ENCODE measurements at places on chromosomes 11 and 22. TPM values are rescaled to one million over a fixed set of nuclear protein-coding genes. Genes with fewer than 3 reads are reported as not detected.
A peak's percentile ranks its signal among the peaks of the same experiment; 100 is the strongest.

Gene MUC6
- not detected for total RNA-seq

Gene OR52I1
- not detected for total RNA-seq

Gene DEUP1
- not detected for total RNA-seq

- no peaks in the 10 kb centered on the region for H3K27me3 ChIP-seq
- H3K27ac ChIP-seq, result no peak overlapping the region
- no peak overlapping the region for H3K4me3 ChIP-seq
Observed at GRCh38 chr11:26062660-26063059, 269.3 kb upstream of the ANO3 start.

- no peak for DNase-seq
- no peaks in the 10 kb centered on the region for H3K36me3 ChIP-seq
- no peaks in the 10 kb centered on the region for H3K27me3 ChIP-seq
Observed at GRCh38 chr22:23388517-23388890, 191.6 kb downstream of the IGLL1 start.

GRCh38 chr11:98260983-98261382 lies 759.8 kb upstream of the CNTN5 start:
- no peaks in the 10 kb centered on the region for H3K4me1 ChIP-seq
- no peaks in the 10 kb centered on the region for H3K36me3 ChIP-seq
- no peak for DNase-seq
- no peak overlapping the region for H3K27ac ChIP-seq
- H3K4me3 ChIP-seq, result no peak overlapping the region

- no peaks in the 10 kb centered on the region for H3K27me3 ChIP-seq
- DNase-seq, result no peak
- no peaks in the 10 kb centered on the region for H3K36me3 ChIP-seq
- H3K4me3 ChIP-seq, result no peak overlapping the region
Observed at GRCh38 chr22:18966748-18967147, 30.7 kb upstream of the PRODH start.

- no peaks in the 10 kb centered on the region for H3K4me1 ChIP-seq
- no peak overlapping the region for H3K4me3 ChIP-seq
- DNase-seq, result no peak
- H3K27me3 ChIP-seq, result no peaks in the 10 kb centered on the region
- peaks cover 93% of the 10 kb centered on the region for H3K36me3 ChIP-seq
- H3K27ac ChIP-seq, result no peak overlapping the region
Observed at GRCh38 chr11:72006309-72007088, 7.8 kb downstream of the IL18BP start.

GRCh38 chr22:25420925-25421904 lies 143.3 kb upstream of the GRK3 start:
- peak overlapping the region; percentile 93 for H3K4me3 ChIP-seq
- DNase-seq, result peak; percentile 68
- H3K4me1 ChIP-seq, result peaks cover 3% of the 10 kb centered on the region
- no peak overlapping the region for H3K27ac ChIP-seq
- peaks cover 14% of the 10 kb centered on the region for H3K27me3 ChIP-seq

DNA sequence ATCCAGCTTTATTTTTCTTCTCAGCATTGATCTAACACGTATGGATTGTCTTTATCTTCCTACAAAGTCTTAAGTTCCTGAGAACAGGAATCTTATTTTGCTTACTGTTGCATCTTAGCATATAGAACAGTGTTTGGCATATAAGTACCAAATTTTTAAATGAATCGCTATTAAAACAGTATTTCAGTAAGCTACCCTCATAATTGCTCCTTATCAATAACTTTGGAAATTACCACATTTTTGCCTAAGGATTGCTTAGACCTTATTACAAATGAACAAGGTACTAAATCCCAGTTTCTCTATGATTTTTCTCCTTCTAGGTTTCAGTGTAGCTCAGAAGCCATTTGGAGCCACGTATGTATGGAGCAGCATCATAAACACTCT lies 9.7 kb downstream of the DEPDC7 start:
- no peaks in the 10 kb centered on the region for H3K36me3 ChIP-seq
- no peak overlapping the region for H3K27ac ChIP-seq
- H3K27me3 ChIP-seq, result no peaks in the 10 kb centered on the region
- no peaks in the 10 kb centered on the region for H3K4me1 ChIP-seq
- no peak overlapping the region for H3K4me3 ChIP-seq
- no peak for DNase-seq

DNA sequence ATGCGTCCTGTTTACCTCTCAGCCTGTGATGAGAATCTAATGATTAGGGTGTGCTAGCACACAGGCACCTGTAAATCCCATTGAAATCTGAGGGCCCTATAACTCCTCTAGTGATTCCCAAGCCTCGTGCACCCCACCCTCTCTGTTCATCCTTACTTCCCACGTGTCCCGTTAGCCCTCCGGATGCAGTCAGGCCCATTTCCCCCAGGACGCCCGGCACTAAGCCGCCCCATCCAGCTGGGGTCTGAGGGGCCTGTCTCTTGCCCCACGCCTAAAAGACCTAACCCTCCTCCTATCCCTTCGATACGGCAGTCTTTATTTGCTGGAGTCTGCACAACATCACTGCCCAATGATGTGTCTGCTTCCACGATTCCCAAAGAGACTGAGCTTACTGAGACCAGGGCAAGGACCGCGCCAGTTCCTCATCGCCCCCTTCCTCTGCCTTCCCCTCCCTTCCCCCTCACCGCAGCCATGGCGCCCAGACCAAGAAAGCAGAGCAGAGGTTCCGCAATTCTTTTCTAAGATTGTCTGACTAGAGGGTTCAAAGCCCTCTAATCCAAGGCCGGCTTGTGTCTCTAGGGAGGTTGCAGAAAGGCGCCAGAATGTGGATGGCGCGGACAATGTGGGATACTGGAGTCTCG lies 1.1 kb upstream of the FADS2 start:
- peak overlapping the region; percentile 76 for H3K27ac ChIP-seq
- no peak for DNase-seq
- H3K27me3 ChIP-seq, result no peaks in the 10 kb centered on the region
- H3K36me3 ChIP-seq, result peaks cover 25% of the 10 kb centered on the region
- peak overlapping the region; percentile 91 for H3K4me3 ChIP-seq
- H3K4me1 ChIP-seq, result peaks cover 2% of the 10 kb centered on the region

DNA sequence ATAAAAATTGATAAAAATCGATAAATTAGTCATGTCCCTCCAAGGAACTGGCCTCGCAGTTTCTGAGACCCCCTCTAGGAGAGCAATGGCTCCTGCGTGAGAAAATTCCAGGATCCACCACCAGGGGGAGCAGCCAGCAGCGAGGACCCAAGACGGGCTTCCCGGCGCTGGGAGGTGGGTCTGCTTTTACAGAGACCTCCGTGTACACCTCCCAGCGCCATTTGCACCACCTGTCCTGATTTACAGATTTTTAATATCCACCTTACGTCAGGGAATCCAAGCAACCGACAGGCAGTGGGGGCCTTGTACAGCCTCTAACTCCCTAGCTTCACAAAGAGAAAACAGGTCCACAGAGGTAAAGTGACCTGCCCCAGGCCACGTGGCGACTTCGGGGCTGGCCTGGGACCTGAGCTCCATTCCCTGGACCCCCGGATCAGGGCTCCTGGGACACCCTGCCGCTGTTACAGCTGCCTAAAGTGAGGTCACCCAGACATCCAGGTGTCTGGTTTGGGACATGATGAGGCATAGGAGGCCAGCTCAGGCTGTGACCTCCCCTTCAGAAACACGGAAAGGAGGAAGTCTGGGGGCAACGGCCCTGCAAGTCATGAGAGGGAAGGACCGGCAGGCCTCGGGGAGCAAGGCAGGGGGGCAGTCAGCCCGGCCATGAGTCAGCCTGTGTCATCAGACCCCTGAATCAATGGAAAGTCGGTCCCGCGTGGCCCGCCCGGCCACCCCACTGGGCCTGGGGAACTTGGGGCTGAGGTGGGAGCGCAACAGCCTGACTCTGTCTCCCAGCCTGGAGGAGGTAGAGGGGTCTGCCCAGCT lies 3.5 kb downstream of the OSM start:
- peak; percentile 86 for DNase-seq
- H3K36me3 ChIP-seq, result no peaks in the 10 kb centered on the region
- H3K4me1 ChIP-seq, result no peaks in the 10 kb centered on the region
- H3K27me3 ChIP-seq, result no peaks in the 10 kb centered on the region

- peaks cover 3% of the 10 kb centered on the region for H3K4me1 ChIP-seq
- H3K27ac ChIP-seq, result no peak overlapping the region
- no peak overlapping the region for H3K4me3 ChIP-seq
- H3K27me3 ChIP-seq, result no peaks in the 10 kb centered on the region
Observed at GRCh38 chr11:125157953-125158680, 6.4 kb upstream of the PKNOX2 start.

DNA sequence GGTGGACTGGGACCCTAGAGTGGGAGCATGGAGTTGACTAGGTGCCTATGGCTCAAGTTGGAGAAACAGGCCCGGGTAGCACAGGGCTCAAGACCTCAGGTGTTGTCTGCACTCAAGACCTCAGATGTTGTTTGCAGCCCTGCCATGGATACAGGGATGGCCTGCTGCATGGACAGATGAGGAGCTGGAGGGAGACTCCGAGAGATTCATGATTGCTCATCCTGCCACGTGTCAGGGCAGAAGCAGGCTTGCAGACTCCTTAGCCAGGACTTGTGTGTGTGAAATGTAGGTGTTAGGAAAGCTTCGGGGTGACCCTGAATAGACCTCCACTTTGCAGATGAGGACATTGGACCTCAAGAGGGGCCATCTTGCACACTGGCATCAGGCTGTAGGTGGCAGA lies 921 bp downstream of the CCDC116 start:
- no peaks in the 10 kb centered on the region for H3K4me1 ChIP-seq
- no peak for DNase-seq
- H3K27ac ChIP-seq, result no peak overlapping the region
- no peak overlapping the region for H3K4me3 ChIP-seq
- peaks cover 1% of the 10 kb centered on the region for H3K36me3 ChIP-seq

GRCh38 chr11:133821776-133822175 lies 23.5 kb downstream of the SPATA19 start:
- H3K4me3 ChIP-seq, result no peak overlapping the region
- no peaks in the 10 kb centered on the region for H3K27me3 ChIP-seq
- H3K36me3 ChIP-seq, result no peaks in the 10 kb centered on the region
- no peak overlapping the region for H3K27ac ChIP-seq
- peak; percentile 85 for DNase-seq

DNA sequence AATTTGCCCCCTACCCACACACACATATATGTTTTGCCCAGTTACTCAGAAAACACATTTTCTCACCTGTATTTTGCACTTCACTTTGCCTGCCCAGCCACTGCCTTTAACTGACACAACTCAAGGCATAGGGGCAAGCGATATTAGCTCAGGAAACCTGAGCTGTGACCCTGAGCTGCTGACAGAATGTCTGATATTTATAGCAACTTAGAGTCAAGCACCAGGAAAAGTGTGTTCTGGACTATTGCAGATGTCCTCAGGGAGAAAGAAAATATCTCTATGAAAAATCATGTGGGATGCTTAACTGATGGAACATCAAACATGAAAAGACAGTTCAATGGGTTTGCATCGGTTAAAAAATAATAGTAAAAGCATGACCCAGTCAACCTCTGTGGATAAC lies 63.9 kb upstream of the SLC35C1 start:
- no peaks in the 10 kb centered on the region for H3K27me3 ChIP-seq
- DNase-seq, result no peak
- H3K4me1 ChIP-seq, result peaks cover 5% of the 10 kb centered on the region

DNA sequence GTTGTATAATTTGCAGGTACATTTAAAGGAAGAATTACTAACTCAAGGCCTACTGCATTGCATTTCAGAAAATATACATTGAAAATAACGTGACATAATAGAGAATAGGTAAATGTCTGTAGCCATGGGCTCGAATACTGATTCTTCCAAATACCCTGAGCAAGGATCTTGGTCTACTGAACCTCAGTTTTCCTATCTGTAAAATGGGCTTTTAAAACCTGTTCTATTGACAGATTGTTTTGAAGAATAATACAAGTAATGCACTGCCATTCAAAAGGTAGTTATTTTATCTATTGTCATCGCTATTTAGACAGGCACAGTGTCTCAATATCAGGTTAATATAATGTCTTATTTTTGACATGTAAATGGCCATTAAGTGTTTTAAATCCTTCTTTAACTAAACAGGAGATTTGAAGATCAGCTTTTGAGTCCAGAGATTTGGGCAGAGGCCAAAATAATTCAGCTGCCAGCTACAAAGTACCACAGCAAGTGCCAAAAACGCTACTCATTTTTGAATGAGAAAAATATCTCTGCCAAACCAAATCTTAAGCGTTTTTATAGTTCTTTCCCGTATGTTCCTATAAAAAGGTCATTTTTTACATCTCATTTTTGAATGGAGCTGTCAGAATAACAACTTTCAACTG lies 56.7 kb downstream of the CTSC start:
- H3K27me3 ChIP-seq, result no peaks in the 10 kb centered on the region
- H3K4me1 ChIP-seq, result no peaks in the 10 kb centered on the region
- no peak overlapping the region for H3K4me3 ChIP-seq
- DNase-seq, result no peak

GRCh38 chr22:23117891-23118646 lies 23.7 kb downstream of the RSPH14 start:
- DNase-seq, result no peak
- H3K27me3 ChIP-seq, result no peaks in the 10 kb centered on the region
- no peaks in the 10 kb centered on the region for H3K4me1 ChIP-seq
- no peak overlapping the region for H3K27ac ChIP-seq
- no peak overlapping the region for H3K4me3 ChIP-seq

GRCh38 chr11:79415411-79415810 lies 25.4 kb downstream of the TENM4 start:
- H3K4me3 ChIP-seq, result no peak overlapping the region
- peaks cover 9% of the 10 kb centered on the region for H3K36me3 ChIP-seq
- no peak overlapping the region for H3K27ac ChIP-seq
- no peak for DNase-seq
- H3K4me1 ChIP-seq, result no peaks in the 10 kb centered on the region

GRCh38 chr11:124276081-124276480 lies 19.9 kb downstream of the OR8G5 start:
- H3K4me1 ChIP-seq, result peaks cover 3% of the 10 kb centered on the region
- no peaks in the 10 kb centered on the region for H3K36me3 ChIP-seq
- H3K27me3 ChIP-seq, result no peaks in the 10 kb centered on the region

DNA sequence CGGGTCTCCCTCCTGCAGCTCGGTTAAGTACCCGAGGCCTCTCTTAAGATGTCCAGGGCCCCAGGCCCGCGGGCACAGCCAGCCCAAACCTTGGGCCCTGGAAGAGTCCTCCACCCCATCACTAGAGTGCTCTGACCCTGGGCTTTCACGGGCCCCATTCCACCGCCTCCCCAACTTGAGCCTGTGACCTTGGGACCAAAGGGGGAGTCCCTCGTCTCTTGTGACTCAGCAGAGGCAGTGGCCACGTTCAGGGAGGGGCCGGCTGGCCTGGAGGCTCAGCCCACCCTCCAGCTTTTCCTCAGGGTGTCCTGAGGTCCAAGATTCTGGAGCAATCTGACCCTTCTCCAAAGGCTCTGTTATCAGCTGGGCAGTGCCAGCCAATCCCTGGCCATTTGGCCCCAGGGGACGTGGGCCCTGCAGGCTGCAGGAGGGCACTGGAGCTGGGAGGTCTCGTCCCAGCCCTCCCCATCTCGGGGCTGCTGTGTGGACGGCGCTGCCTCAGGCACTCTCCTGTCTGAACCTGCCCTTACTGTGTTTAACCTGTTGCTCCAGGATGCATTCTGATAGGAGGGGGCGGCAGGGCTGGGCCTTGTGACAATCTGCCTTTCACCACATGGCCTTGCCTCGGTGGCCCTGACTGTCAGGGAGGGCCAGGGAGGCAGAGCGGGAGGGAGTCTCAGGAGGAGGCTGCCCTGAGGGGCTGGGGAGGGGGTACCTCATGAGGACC lies 25.0 kb downstream of the FADS3 start:
- H3K4me1 ChIP-seq, result no peaks in the 10 kb centered on the region
- H3K27me3 ChIP-seq, result no peaks in the 10 kb centered on the region
- H3K4me3 ChIP-seq, result no peak overlapping the region
- no peak overlapping the region for H3K27ac ChIP-seq
- H3K36me3 ChIP-seq, result peaks cover 39% of the 10 kb centered on the region

Data from H9 (cell line).